Coronary artery (tissue), 2 donors: ENCODE measurements at places on chromosomes 12 and 14.

DNA sequence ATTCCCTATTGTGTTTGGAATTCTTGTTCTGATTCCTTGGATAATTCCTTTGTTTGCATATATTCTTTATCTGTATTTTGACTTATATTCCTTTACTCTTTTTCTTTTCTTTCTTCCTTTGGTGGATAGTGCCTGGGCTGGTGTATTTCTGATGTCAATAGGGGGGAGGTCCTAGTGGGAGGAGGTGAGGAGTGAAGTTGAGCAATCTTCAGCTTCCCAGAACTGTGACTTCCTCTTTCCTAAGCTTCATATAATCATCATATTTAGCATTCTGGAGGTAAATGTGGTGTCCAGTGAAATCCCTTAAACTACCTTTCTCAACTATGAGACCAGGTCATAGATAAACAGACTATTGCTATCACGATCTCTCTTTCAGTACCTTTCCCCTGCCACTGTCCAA is 29.6 kb upstream of the TBPL2 start:
- no peak for DNase-seq

DNA sequence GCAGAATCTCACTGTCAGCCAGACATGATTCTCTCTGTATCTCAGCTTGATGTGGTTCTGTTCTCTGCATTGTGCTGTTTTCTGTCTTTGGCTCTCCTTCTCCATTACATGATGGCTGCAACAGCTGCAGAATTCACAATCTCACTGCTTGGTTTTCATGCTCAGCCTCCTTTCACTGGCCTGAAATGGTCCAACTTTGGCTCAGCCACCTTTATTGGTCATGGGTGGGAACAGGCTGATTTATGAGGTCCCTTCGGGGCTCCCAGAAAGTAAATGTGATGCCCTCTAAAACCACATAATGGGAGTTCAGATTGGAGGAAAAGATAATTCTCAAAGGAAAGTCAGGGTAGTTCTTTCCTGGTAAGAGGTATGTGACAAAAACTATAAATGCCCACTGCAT is 597.0 kb downstream of the ETNK1 start:
- no peak for DNase-seq

GRCh38 chr12:102793921-102794320 is 123.1 kb downstream of the PAH start:
- no peak for DNase-seq

DNA sequence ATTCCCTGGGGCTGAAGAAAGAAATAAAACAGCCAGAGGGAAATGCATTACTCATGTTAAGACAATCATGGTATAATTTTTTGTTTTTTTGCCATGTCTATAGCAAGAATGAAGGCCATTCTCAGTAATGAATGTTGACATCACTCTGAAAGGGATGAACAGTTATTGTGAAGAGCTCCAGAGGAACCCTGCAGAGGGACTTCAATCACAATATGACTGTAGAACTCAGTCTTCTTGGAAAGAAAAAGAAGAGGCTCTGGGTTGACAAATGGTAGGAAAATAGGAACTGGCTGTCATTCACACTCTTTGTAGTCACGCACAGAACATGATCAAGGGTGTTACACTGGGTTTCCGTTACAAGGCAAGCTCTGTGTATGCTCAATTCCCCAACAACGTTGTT is 73.8 kb upstream of the DACT1 start:
- DNase-seq, result no peak
